Osteoblast (primary cell): ENCODE measurements at places on chromosomes 6 and 20. TPM values are rescaled to one million over a fixed set of nuclear protein-coding genes. Genes with fewer than 3 reads are reported as not detected.

Gene NEURL2
- 4.7 and 7.1 TPM in 2 replicates for total RNA-seq

DNA sequence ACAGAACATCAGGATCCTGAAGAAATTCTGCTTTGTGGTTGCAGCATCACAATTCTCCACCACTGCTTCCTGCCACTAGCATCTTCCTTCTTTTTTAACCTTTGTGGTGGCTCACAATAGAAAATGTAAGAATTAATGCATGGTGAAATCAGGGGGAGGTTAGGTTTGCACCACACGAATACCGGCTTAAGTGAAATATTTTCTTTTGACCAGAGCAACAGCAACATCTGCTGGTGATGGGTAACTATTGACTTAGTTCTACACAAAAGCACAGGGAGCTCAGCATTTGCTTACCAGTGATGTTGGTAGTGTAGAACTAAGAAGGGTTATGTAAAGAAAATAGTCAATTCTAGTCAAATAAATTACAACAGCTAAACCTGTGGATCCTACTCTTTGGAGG, 280.5 kb downstream of the SYNE1 start:
- DNase-seq: no peak

Gene RFX6
- not detected in 2 replicates for total RNA-seq

Gene GOPC
- total RNA-seq: 41.8 and 49.6 TPM in 2 replicates

DNA sequence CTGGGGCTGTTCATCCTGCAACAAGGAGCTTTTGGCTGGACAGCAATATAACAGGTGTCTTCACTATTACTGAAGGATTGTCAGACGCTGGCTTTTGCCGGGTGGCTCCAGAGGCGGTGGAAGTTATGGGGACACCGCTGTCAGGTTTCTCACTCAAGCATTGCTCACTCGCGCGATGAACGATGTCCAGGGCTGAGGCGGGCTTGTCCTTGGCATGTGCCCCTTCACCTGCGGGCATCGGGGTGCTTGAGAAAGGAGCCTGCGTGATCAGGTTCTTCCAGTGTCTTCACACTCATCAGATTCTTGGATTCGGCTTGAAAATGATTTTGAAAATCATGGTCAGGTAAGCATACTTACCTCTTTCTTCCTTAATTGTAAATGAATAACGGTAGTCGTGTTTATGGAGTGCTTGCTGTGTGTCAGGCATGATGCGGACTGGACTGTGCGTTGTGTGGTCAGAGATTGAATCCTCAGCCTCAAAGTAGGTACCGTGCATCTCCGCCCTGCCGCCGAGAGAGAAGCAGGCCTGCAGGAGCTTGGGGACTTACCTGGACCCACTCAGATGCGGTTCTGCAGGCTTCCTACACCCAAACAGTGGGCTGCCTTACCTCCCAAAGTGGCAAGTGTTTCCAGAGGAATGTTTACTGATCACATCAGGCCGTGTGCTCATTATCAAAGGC, 18.3 kb upstream of the PYGB start:
- DNase-seq: no peak

Gene TRIM40
- total RNA-seq: not detected in 2 replicates
